ENCODE measurements at places on chromosomes 5 and 9.

DNA sequence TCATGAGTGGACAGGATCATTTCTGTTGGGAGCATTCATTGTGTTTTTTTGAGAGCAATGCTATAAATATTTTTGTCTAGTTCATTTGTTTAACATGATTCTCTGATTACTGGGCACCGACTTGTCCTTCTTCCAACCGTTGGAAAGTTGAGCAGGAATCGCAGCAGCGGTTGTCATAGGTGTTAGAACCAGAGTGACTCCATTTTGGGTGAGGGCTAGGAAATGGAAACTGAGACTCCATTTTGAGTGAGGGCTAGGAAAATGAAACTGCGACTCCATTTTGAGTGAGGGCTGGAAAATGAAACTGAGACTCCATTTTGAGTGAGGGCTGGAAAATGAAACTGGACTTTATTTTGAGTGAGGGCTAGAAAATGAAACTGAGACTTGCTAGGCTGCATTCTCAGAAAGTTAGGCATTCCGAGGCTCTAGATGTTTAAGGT lies 100.6 kb downstream of the ICE1 start:
- no peak for DNase-seq

DNA sequence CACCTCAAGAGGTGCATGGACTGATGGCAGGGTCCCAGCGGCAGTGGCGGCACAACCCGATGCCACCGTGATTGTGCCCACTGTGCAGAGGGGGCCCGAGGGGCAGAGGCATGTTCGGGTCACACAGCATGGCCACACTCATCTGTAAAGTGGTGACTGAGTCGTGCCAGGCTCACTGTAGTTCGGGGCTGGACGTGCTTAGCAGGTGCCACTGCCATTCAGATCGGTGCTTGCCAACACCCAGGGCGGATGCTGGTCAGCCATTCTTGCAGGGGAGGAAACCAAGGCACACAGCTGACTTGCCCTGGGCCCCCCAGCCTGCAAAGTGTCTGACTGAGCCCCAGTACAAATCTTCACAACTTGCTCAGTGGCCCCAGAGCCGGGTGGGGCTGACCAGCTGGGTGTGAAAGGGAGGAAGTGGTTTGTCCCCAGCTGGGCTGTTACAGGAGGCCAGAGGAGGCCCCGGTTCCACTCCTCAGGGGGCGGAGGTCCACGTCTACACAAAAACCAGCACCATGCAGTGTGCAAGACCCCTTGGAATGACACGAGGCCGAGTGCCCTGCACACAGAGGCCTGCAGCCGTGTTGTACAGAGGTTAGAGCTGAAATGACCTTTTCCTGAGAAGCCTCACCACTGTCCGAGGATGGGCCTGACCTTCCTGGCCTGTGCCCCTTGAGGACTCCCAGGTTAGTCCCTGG lies 17.9 kb downstream of the FGD3 start:
- DNase-seq: no peak

DNA sequence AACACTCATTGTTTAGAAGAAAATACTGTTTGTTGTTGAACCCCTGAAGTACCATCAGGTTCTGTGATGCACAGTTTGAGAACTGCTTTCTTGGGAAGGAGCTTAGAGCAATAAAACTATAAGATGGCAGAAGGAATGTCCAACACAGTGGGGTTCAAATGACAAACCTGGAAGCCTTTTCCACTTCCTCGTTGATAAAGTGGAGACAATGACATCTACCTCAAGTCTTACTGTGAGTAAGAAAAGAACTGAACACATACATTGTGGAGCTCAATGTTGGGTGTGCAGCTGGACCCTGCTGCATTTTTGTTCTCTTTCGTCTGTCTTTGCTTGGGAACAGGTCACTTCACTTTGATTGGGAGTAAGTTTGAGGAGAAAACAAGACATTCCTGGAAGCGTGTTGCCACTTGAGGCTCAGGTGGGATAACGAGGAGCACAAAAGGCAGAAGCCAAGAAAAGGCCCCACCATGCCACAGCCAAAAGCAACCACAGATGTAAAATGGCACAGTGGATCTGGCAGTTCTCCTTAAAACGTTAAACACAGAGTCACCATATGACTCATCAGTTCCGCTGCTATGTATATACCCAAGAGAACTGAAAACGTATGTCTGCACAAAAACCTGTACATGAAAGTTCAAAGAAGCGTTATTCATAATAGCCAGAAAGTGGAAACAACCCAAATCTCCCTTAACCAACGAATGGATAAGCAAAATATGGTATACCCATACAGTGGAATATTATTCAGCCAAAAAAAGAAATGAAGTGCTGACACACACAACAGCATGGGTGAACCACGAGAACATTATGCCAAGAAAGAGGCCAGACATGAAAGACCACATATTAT lies 42.9 kb upstream of the SUB1 start:
- DNase-seq: no peak

- DNase-seq: no peak
These were observed 69.8 kb downstream of the YIPF5 start for GRCh38 chr5:144100702-144101101.
